ENCODE measurements at places on chromosomes 12 and 14.

DNA sequence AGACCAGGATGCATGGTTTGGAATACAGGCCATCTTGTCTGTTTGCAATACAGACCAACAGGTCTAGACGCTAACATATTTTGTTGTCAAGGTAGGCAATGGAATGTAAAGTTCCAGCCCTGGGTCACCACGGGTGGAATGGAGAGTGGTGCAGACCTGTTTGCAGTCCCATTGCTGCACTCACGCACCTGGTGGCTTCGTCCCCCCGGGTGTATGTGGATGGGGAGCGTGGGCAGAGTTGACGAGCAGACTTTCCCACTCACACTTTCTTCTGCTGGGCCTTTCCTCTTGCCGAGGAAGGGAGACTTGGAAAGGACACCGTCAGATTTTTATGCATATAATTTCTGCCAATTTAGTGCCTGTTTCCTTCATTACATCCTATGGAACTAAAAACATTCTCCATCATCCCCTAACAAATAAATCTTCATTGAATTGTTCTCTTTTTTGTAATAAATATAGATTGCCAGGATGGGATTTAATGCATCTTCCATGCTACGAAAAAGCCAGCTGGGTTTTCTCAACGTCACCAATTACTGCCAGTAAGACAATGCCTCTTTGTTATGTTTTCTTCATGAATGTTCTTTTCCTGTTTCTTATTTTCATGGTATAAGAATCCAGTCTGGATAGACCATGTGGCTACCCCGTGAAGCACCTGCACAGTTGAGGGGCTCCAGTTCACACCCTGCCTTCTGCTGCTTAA, 15.2 kb downstream of the DCAF4 start:
- DNase-seq: no peak

DNA sequence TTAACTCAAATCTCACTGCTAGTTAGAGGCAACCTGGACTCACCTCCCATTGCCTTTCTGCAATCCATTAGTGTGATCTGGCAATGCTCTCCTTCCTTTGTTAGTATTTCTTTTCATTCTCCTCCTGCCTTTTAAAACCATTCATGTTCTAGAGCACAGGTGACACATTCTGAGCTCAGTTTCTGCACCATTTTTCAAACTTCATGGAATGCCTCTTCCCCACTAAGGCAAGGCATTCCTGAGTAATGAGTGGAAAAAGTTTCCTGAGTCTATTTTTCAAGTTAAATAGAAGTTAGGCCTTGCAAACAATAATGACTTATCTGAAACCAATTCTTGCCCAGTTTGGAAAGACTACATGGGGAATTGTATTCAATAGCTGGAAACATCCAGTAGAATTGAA, 1001.8 kb downstream of the BCL11B start:
- no peak for DNase-seq

DNA sequence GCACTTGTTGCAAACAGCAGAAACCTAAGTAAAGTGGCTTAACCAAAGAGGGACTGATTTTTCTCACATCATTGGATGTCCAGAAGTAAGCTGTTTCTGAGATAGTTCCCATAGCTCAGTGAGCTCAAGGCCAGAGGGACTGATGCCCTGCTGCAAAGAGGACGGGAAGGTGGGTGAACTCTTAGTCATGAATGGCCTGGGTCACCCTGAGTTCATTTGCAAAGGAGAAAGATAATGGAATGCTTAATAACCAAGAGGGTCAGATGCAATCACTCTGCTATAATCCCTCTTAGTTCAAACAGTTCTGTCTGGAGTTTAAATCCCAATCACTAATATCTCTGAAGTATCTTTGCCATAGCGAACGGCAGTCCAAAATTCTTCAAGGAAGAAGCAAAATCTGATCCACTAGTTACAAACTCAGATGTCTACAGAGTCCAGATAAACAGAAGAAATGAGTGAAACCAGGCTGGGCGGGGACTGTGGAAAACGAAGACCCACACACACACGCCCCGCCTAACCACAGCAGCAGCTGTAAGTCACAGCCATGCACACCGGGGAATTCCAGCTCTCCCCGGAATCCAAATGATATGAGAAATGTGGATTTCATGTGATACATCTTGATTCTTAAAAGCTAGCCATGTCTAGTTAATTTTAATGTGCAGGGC, 289.5 kb downstream of the TMEM132D start:
- no peak for DNase-seq

DNA sequence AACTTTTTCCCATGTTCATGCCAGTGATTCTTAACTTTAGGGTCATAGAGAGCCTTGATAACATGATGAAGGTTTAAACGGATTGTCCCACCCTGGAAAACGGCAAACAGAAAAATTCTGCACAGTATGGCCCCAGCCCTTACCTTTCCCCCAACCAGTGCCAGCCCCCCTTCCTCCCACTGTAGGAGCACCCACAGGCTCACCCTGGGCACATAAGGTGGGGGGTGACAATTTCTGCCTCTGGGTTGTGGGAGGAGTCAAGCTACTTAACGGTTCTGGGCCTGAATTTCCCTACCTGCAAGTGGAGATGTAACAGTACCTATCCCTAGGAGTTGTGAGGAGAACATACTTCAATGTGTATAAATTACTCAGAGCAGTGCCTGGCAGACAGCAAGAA, 18.0 kb downstream of the XRCC3 start:
- no peak for DNase-seq

- no peak for DNase-seq
Observed at GRCh38 chr12:62191491-62192179, 68.6 kb upstream of the USP15 start.

- DNase-seq: no peak
Observed at GRCh38 chr12:69999561-69999960, 174.5 kb downstream of the MYRFL start.

- no peak for DNase-seq
Observed at GRCh38 chr14:60051721-60052221, 40.0 kb upstream of the PCNX4 start.

DNA sequence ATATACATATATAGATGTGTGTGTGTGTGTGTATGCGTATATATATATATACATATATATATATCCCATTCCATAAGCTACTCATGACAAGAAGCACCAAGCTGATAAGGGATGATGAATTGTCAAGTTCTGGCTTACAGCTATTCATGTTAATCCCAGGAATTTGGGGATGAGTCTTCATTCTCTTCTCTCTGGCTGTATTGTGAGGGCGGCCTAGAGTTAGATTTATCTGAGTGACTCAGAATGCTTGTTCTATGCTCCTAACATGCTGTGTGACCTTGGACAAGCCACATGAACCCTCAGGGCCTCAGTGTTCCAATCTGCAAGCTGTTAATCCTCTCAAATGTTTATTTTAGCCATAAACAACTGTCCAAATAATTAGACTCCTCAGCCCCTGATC, 749.0 kb downstream of the MED13L start:
- no peak for DNase-seq

- no peak for DNase-seq
Observed at GRCh38 chr12:124737040-124737419, 126.6 kb downstream of the SCARB1 start.

GRCh38 chr12:109756457-109756856, 42.8 kb downstream of the FAM222A start:
- no peak for DNase-seq
